NCI-H1048 (cell line): ENCODE measurements at places on chromosomes 2 and 18.

GRCh38 chr18:457140-457519 lies 43.4 kb downstream of the COLEC12 start:
- no peak for DNase-seq

GRCh38 chr18:74774486-74774885 lies 176.8 kb downstream of the ZNF407 start:
- DNase-seq = no peak

GRCh38 chr2:215611609-215612386 lies 175.9 kb upstream of the FN1 start:
- DNase-seq = no peak

- DNase-seq = no peak
Observed at GRCh38 chr2:38653380-38653714, 12.6 kb upstream of the GALM start.

DNA sequence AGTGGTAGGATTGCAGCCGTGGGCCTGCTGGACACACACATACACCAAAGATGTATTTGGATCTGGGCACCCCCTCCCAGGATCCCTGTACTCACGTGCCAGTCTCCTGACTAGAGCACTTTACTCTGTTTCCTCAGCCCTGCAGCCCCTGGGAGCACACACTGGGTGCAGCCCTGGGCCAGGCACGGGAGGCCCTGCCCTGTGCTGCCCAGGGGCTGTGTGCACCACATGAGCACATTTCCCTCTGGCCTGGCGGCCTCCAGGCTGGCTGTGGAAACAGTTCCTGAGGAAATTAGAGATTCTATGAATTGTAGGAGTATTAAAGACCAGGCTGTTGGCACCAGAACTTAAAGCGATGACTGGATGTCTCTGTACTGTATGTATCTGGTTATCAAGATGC lies 45.4 kb downstream of the BCL2L11 start:
- DNase-seq = no peak

GRCh38 chr18:45802814-45803492 lies 22.5 kb upstream of the SIGLEC15 start:
- no peak for DNase-seq
